ELR (cell line): ENCODE measurements at places on chromosomes 7 and 10.

- DNase-seq: no peak
Measured at GRCh38 chr10:21797984-21798765, 205.4 kb downstream of the DNAJC1 start.

- peak; percentile 1 for DNase-seq
Measured at GRCh38 chr10:60732807-60733516, 45.3 kb upstream of the CDK1 start.

GRCh38 chr10:12534824-12535223, 185.5 kb downstream of the CAMK1D start:
- peak; percentile 37 for DNase-seq

DNA sequence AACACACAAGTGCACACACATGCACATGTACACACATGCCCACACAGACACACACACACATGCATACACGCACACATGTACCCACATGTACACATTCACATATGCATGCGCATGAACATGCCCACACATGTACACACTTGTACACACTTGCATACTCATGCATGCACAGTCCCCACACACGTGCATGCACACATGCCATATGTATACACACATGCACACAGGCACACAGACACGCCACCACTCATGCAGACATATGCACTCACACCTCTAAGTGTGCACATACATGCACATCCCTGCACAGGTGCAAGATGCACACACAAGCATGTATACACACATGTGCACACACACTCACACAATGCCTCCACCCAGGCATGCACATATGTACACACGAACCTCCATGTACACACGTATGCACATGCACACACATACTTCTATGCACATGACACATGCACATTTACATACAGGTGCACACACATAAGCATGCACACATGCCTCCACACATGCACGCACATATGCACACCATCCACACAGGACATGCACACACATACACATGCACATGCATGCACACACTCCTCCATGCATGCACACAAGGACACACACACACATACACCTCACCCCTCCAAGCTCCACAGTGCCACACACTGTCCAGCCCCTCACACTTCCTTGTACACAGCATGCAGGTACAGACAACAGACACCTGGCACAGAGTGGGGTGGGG, 45.8 kb downstream of the YKT6 start:
- DNase-seq: no peak

- DNase-seq: no peak
Measured at GRCh38 chr10:62073429-62073828, 171.9 kb downstream of the ARID5B start.

DNA sequence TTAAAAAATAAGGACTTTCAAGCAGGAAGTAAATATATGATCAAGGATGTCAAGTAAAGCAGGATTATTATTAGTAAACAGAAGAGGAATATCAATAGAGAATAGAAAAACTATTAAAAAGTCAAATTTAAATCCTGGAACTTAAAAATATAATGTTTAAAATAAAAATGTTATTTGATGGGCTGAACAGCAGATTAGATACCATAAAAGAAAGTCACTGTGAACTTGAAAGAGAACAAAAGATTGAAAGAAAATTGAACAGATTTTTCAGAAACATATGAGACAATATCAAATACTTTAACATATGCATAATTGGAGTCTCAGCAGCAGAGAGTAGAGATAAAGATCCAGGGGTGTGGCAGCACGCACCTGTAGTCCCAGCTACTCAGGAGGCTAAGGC, 1213.7 kb upstream of the AUTS2 start:
- DNase-seq: no peak

- DNase-seq: no peak
Measured at GRCh38 chr10:114974625-114975024, 36.6 kb downstream of the TRUB1 start.

GRCh38 chr7:259751-260405, 30.1 kb upstream of the FOXL3 start:
- no peak for DNase-seq

- no peak for DNase-seq
Measured at GRCh38 chr10:115580239-115580638, 487.1 kb downstream of the ATRNL1 start.

DNA sequence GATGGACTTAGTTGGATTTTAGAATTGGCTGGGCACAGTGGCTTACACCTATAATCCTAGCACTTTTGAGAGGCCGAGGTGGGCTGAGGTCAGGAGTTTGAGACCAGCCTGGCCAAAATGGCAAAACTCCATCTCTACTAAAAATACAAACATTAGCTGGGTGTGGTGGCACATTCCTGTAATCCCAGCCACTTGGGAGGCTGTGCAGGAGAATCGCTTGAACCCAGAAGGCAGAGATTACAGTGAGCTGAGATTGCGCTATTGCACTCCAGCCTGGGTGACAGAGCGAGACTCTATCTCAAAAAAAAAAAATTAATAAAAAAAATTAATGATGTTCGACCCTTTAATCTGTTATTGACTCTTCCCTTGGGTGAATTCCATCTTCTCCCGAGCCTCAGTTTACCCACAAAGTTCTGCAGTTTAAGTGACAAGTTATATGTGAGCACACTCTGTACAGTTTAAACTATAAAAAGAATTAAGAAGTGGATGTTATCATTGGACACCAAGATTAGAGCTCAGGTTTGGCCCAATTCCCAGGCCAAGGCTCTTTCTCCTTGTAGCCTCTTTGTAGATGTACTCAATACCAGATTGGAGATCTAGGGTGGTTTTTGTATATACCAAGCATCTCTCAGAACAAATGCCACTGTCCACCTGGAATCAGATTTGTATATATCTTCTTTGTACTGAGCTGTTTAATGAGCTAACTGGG, 15.0 kb downstream of the KAT6B start:
- DNase-seq: no peak

GRCh38 chr10:51269821-51270220, 195.5 kb downstream of the PRKG1 start:
- DNase-seq: no peak

DNA sequence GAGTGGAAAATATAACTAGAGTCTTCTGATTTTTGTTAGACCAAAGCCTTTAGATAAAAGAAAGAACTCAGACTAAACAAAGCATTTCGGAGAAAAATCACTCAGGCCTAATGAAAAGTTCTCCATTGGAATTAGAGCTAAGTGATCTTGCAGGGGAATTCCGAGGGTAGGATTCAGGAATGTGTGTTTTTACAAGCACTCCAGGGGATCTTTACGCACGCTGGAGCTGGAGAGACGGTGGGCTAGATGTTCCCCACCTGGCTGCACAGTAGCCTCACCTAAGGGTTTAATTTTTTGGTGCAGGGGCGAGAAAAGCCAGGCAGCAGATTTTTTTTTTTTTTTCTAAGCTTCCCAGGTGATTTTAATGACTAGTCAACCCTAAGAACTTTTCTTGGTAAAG, 7.9 kb upstream of the PAPSS2 start:
- DNase-seq: no peak

GRCh38 chr7:69603351-69603750, 5.1 kb downstream of the AUTS2 start:
- no peak for DNase-seq

DNA sequence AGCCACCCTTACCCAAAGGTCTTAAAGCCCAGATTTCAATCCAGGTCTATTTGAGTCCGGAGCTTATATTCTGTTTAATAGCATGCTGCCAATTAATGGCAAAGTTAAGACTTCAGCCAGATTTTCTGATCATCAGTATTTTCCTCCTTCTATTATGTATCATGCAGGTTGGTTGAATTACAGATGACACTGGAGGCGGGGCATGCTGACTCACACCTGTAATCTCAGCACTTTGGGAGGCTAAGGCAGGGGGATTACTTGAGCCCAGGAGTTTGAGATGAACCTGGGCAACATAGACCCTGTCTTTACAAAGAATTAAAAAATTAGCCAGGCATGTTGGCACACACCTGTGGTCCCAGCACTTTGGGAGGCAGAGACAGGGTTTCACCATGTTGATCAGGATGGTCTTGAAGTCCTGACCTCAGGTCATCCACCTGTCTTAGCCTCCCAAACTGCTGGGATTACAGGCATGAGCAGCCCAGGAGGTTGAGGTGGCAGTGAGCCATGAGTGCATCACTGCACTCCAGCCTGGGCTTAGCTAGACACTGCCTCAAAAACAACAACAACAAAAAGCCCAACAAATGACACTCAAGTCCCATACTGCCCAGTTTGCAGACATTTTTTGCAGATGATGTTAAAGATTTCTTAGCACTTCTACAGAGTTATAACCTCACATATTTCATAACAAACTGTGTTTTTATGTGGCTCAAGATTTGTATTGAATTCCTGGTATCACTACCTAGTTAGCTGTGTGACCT, 62.5 kb downstream of the MCU start:
- DNase-seq: no peak

DNA sequence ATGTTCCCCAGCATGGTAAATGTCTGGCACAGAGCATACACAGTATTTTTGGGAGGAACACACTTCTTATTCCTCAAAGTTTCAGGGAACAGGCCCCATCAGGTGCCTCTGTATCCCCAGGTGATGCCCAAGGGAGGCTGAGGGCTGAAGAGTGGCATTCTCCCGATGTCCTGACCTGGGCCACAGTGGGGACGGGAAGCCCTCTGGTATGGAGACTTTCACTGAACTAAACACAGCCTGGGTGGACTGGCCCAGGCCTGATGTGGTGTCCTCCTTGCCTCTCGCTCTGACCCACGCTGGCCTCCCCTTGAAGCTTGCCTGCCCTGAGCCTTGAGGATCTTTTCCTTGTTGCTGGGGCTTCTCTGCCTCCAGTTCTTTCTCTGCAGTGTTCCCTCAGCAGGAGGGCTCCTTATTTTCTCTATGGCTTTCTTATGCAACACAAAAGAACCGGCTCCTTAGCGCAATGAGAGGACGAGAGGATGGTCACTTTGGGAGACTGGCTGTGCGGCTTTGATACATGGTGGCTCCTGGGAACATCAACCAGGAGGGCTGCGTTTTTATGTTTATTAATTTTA, 157.5 kb upstream of the TNS3 start:
- DNase-seq: no peak

DNA sequence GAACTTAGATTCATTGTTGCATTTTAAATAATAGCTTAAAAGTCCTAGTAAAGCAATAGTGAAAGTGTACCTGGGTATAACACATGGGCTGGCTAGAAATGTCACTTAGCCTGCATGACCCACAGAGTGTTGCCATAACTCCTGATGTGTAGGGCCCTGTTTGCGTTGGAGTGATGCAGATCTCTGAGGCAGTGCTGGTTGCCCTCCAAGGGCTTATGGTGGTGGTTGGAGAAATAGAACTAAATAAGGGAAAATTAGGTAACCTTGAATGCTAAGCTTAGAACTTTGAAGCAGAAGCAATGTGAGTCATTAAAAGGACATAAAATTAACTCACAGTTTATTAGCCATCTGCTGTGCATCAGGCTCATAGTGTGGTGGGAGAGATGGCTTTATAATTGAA, 105.7 kb downstream of the CCNY start:
- DNase-seq: no peak

- no peak for DNase-seq
Measured at GRCh38 chr10:117936976-117937375, 109.8 kb downstream of the RAB11FIP2 start.

DNA sequence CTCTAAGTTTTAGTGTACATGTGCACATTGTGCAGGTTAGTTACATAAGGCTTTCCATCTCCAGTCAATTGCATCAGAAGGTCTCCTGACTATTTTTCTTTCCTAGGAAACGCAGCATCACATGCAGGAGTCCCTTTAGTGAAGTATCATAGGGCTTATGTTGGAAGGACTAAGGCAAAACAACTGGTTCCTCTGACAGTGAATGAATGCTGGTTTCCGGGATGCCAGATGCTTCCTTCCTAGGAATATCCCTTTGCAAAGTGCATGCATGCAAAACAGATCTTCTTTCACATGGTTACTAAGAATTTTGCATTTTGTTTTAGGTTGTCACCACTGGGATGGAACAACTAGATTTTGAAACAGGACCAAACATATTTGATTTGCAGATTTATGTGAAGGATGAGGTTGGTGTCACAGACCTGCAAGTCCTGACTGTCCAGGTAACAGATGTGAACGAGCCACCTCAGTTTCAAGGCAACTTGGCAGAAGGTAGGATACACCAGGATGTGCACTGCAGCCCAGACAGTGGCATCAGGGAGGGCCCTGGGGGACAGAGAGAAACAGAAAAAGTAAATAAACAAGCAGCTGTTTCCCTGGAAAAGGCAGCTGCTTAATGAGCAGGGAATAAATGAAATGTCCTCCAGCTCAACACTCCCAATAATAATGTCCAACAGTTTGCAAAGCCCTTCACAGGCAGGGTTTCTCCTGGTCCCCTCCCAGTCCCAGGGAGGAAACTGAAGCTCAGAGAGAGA, 17.8 kb downstream of the CDHR3 start:
- no peak for DNase-seq

DNA sequence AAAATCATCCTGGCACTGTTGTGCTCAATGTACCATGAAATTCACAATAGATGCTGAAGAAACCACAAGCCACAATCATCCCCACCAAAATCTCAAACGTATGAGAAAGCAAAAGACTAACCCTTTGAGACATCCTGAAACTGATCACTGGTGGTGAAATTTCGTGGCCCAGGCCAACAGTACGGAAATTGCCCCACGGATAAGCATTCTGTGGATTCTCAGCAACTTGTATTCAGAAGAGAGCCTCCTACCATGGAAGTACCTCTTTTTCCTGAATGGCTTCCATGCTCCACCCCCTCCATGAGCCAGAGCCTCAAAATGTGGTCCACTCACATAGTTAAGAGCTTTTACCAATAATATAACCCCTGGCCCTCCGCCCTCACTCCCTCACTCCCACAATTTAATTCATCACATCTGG, 163.9 kb upstream of the AUTS2 start:
- no peak for DNase-seq

DNA sequence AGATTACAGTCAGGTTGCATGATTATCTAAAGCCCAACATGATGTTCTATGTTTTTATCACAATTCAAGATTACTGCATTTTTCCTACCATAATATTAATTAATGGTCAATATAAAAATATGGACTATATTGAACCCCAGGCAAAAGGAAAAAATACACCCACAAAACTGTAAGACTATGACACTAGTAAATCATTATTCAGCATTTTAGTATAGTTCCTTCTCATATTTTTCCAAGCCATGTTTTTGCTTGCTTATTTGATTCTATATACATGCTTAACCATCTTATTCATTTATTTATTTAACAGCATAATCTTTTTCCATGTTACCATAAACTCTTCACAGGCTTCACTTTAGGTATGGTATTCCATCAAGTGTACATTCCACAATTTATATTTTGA, 101.6 kb downstream of the IMMP2L start:
- DNase-seq: no peak

- DNase-seq: no peak
Measured at GRCh38 chr10:74854610-74855009, 28.2 kb downstream of the KAT6B start.
